Fibroblast of lung (primary cell): ENCODE measurements at places on chromosomes 3 and 15. TPM values are rescaled to one million over a fixed set of nuclear protein-coding genes. Genes with fewer than 3 reads are reported as not detected.

RLBP1 gene
- total RNA-seq, result not detected in 2 replicates

SLC22A14 gene
- under 0.01 and 0.17 TPM in 2 replicates for total RNA-seq

NRROS gene
- under 0.01 and 0.33 TPM in 2 replicates for total RNA-seq

ZNF501 gene
- total RNA-seq, result 11.3 and 16.0 TPM in 2 replicates

CORO2B gene
- total RNA-seq, result 15.7 and 25.3 TPM in 2 replicates

GABRB3 gene
- 1.5 and 1.8 TPM in 2 replicates for total RNA-seq

BFSP2 gene
- not detected in 2 replicates for total RNA-seq

GOLGA6B gene
- total RNA-seq, result not detected in 2 replicates

PTPRG gene
- total RNA-seq, result 64.5 and 97.9 TPM in 2 replicates

ATP13A5 gene
- total RNA-seq, result not detected in 2 replicates

LMAN1L gene
- total RNA-seq, result not detected in 2 replicates

HCLS1 gene
- total RNA-seq, result 0.51 and 0.66 TPM in 2 replicates

RETNLB gene
- not detected in 2 replicates for total RNA-seq

GOLGA8G gene
- total RNA-seq, result not detected in 2 replicates

PRRT3 gene
- total RNA-seq, result 1.5 and 3.8 TPM in 2 replicates

C3orf85 gene
- total RNA-seq, result not detected in 2 replicates

NR2C2 gene
- total RNA-seq, result 20.0 and 27.9 TPM in 2 replicates

FSTL1 gene
- 279 and 309 TPM in 2 replicates for total RNA-seq

GPX1 gene
- 447 and 456 TPM in 2 replicates for total RNA-seq
